ENCODE measurements at places on chromosomes 13 and 19.

DNA sequence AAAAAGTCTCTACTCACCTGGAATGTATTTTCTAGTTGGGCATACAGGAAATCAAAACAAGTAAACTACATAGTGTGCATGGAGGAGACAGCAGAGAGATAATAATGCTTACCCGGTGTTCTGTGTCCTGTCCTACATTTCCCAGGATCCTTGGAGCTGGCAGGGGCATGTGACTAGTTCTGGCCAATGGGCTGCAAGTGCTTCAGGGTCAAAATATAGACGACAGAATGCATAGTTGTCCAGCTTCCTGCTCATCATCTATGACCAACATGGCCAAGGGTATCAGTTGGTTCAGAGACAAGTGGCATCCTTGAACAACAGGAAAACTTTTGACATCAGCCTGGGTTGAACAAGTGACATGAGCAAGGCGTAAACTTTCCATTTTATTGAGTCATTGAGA, 8.5 kb downstream of the ZNF317 start:
- no peak for DNase-seq

GRCh38 chr13:95457294-95457693, 95.2 kb upstream of the CLDN10 start:
- no peak for DNase-seq

GRCh38 chr13:49146950-49147355, 73.2 kb upstream of the MLNR start:
- no peak for DNase-seq

GRCh38 chr13:109667056-109667455, 119.3 kb downstream of the IRS2 start:
- no peak for DNase-seq

- no peak for DNase-seq
These were observed 11.5 kb downstream of the GPR183 start for GRCh38 chr13:99295488-99296252.

DNA sequence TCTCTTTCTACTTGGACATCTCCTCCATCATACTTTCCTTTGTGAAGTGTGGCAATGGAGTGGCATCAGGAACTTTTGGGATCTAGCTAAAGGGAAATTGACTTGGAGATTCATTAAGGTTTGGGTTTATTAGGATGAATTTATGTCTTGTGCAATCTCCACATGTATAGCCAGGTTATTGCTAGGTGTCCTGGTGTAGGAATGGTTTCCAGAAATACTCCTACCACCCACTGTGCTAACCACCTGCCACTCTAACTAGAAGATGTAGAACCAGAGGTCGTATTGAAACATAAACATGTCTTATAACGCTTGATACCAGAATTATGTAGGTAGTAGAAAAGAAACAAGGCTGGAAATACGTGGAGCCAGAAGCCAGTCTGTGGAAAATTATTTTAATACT, 38.1 kb upstream of the MED4 start:
- no peak for DNase-seq

DNA sequence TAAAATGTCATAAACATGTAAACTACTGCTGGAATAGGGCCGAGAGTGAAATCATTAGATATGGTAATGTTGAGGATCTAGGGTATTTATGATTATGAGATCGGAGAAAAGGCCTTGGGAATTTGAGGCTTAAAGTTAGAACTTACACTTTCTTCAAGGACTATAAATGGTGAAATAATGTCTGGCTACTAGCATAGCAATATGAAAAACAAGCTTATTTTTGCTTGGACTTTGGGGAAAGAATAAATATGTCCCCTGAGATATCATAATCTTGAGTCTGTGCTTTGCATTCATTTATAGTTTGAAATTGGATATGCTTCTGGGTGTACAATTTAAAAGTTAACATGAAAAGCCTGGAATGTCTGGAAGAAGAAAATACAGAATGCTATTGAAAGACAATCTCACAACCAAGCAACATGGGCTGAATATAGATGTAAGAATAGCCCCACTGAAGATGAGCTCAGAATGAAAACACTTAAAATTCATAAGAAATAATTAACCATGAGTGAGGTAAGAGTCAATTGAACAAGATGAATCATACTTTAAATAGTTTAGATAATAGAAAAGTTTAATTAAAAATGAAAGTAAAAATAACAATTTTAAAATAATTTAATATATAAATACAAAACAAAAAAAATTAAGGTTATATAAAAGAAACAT, 1555.4 kb upstream of the MIR17HG start:
- no peak for DNase-seq

- DNase-seq = no peak
These were observed 100.7 kb downstream of the CRYL1 start for GRCh38 chr13:20424949-20425348.

DNA sequence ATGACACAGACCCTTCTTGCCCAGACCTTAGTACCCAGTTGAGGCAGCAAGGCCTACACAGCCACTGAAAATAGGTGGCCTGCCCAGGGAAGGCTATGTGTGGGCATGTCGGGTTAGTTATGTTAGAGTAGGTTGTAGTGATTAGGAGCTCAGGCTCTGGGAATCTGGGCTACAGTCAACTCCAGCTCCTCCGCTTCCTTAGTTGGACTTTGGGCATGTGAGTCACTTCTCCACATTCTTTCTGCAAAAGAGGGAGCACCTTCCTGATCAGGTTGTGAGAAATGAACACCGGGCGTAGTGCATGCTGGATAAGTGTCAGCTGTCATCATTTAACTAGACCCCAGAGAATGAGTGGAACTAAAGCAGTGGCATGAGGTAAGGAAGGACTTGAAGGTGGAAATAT, 64.8 kb downstream of the ARHGAP35 start:
- DNase-seq = no peak

DNA sequence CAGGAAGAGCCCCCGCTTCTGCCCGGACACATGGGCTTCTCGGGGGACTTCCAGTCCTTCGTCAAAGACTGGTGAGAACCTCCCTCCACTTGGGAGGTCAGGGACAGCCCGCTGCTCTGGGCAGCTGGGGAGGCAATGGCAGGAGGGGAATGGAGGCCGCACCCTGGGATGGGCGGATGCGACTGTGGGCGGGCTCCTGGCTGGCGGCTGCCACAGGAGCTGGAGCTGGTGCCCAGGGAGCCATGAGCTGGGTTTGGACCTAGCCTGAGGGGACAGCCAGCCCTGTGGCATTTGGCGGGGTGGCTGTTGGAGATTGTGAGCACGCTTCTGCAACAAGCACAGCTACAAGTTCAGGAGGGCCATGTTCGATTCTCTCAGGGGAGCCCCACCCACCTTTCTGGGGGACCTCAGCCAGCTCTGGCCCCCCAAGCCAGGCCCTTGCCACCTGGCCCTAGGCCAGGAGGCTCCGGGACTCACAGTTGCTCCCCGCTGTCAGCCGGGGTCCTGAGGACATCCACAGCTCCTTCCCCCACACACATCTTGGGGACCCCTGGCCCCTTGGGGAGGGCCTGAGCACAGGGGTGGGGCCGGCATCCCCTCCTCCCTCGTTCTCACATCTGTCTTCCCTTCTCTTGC, 3.0 kb upstream of the TGFBR3L start:
- no peak for DNase-seq

- no peak for DNase-seq
These were observed 13.6 kb downstream of the POLR2E start for GRCh38 chr19:1081301-1082164.

GRCh38 chr13:76715621-76716020, 170.6 kb downstream of the KCTD12 start:
- no peak for DNase-seq

DNA sequence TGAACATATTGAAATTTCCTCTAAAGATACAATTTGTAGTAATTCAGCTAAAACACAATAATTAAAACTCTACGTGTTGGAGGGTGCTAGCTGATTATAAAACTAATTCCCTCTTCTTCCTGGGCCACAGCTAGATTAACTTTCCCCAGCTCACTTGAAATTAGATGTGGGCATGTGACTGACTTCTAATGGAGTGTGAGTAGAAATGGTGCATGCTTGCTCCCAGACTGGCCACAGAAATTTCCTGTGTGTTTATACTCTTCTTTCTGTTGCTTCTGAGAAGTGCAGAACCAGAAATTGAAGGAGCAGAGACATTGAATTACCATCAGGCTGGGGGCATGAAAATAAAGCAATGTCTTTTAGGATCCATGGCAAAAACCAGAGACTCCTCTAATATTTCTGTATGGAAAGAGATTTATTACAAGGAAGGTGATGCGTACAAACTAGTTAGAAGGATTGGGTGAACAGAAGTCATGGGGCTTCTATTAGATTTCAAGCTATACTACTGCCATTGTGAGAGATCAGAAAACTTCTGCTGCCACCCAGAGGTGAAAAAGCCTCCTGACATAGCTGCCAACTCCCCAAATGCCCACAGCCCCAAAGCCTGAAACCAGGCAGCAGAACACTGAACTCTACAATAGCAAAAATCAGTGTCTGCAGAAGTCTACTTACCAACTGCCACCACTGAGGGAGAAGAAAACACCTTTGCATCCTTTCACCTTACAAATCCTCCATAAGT, 379.2 kb upstream of the MIR17HG start:
- no peak for DNase-seq

- no peak for DNase-seq
These were observed 265.1 kb upstream of the DACH1 start for GRCh38 chr13:72132075-72132474.

DNA sequence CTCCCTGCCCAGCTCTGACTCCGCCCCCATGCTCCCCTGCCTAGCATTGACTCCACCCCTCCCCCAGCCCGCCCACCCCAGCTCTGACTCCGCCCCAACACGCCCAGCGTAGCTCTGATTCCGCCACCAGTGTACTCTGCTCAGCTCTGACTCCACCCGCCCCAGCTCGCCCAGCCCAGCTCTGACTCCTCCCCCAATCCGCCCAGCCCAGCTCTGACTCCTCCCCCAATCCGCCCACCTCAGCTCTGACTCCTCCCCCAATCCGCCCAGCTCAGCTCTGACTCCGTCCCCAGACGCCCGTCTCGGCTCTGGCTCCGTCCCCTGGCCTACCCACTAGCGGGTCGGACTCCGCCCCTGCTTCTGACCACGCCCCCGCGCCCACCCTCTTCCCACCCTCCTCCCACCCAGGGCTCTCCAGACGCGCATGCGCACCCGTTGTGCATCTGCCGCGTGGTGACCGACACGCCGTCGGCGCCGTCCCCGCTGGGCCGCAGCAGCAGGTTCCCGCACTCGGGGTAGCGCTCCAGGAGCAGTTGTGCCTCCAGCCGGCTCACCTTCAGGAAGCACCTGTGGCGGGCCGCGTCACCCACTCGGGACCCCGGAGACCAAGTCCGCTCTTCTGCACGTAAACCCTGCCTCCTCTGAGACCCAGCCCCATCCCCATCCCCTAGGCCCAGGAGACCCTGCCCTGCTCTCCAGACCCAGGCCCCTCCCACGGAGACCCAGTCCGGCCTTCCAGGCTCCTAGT, 10.2 kb downstream of the STAP2 start:
- DNase-seq = no peak

GRCh38 chr13:45149964-45150363, 29.7 kb downstream of the GTF2F2 start:
- DNase-seq = no peak

DNA sequence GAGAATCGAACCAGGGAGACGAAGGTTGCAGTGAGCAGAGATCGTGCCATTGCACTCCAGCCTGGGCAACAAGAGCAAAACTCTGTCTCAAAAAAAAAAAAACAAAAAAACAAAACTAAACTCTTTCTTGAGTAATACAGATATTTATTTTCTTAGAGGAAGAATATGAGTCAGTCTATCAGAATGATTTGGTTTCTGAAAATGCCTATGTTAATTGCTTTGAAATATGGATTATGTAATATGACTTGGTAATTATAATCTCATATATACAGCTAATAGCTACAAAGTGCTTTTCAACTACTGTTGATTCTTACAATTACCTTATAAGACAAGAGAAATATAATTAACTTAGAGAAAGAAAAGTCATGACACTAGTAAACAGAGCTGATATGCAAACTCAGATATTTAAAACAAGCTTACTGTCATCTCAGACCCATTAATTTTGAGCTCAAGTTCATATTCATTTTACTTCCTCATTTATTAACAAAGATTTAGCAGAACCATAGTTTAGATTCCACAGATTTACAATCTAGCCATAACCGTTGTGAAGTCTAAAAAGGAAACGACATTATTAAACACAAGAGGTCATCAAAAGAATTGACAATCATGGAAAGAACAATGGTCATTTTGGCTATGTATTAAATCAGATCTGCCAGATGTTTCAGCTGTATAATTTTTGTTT, 88.0 kb downstream of the TBC1D4 start:
- no peak for DNase-seq

DNA sequence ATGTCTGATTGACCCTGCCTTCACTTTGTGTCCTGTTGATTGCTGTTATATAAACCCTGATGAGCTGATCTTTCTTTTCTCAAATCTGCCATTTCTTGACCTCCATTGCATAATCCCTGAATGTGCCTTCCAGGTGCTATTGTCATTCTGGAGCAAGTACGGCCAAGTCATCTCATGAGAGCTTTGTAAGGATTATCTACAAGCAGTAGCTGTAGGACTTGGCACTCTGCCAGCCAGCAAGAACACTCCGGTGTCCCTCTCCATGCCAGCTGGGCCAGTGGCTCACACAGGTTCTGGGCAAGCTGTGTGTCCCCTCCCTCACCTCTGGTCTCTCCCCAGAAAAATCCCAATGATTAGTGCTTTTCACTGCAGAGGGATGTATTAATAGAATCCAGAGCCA, 348.1 kb downstream of the FOXO1 start:
- no peak for DNase-seq

GRCh38 chr19:8138201-8138600, 11.2 kb downstream of the FBN3 start:
- no peak for DNase-seq

DNA sequence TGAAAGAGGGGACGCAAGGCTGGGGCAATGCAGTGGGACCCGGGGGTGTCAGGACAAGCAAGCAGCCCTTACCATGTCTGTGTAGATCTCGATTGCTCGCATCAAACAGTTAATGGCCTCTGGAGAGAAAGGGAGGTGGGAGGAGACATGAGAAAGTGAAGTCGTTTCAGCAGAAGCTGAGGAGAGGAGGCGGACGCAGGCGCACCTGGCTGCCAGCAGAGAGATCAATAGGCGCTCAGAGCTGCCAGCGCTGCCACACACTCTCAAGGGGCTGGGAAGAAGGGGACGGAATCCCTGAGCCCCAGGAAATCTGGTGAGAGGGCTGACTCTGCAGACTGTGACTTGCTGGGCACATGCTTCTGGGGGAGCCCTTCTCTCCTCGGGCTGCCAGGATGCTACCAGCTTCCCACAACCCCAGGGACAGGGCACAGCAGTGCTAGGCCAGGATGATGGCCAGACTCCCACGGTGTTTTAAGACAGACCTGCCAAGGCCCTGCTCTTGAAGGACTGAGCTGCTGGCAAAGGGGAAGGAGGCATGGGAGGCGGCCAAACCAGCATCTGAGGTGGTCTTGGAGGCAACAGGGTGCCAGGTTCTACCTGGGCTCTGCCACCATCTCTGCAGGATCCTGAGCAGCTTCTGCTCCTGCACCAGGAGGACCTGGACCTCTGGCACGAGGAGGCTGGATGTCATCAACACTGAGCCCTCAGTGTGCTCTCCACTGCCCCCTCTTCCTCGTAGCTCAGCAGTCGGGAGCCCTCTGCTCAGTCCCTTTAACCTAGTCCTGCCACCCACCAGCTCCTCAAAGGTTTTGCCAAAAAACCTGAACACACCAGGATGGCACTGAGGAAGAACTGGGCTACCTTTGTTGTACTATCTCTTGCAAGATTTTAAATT, 11.7 kb upstream of the KPTN start:
- DNase-seq = peak; percentile 47

- peak; percentile 33 for DNase-seq
These were observed 667.7 kb downstream of the DIAPH3 start for GRCh38 chr13:59495936-59496512.
